Bone marrow (tissue), 2 donors: ENCODE measurements at places on chromosomes 16 and 17.

DNA sequence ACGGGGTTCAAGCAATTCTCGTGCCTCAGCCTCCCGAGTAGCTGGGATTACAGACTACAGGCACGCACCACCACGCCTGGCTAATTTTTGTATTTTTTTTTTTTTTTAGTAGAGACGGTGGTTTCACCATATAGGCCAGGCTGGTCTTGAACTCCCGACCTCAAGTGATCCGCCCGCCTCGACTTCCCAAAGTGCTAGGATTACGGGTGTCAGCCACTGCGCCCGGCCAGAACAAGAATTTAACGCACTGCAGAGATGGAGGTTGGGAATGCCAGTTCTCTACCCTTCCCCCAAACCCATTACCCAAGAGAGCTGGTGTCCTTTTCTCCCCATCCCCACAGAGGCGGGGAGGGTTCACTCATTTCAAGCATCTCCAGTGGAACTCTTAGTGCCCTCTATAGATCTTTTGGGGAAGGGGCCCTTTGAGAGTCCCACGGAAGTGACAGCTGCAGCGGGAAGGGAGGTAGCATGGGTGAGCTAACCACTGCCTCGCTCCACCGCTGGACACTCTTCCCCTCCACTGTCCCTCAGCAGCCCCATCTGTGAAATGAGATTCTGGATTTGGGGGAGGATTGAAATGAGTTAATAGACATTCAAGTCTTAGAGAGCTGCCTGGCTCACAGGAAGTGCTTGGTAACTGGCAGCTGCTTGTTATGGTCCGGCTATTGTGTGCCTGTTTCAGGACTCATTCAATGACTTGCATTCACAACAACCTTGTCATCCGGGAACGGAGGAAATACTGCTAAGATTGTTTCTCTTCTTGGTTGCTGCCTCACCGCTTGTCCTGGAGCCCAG is 3.5 kb upstream of the UBALD2 start:
- DNase-seq = no peak

DNA sequence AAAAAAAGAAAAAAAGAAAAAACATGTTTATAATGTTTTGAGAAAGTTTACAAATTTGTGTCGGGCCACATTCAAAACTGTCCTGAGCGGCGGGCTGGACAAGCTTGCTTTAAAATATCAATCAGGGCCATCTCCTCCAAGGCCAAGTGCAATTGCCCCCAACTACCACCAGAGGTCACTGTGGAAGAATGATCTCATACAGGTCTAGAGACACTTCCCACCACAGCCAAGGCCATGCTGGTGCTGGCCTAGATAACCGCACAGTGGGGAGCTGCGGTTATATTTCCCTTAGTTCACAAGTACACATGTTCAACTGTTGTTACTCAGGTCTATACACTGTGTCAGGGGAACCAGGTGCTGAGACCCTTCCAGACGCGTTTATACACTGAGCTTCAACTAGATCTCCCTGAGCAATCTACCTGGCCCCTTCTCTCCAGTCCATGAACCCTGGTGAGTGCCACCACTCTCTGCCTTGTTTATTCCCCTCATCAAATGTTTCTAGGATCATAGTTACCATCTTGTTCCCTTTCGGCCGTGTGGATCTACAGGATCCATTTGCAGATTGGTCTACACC is 83.8 kb upstream of the CCL2 start:
- DNase-seq = peak; percentile 26

- no peak for DNase-seq
Observed at GRCh38 chr17:40559564-40559916, 5.7 kb downstream of the CCR7 start.

- no peak for DNase-seq
Observed at GRCh38 chr17:8681170-8681949, 50.8 kb upstream of the MYH10 start.

GRCh38 chr17:78611607-78612006 is 34.4 kb upstream of the DNAH17 start:
- DNase-seq = no peak

DNA sequence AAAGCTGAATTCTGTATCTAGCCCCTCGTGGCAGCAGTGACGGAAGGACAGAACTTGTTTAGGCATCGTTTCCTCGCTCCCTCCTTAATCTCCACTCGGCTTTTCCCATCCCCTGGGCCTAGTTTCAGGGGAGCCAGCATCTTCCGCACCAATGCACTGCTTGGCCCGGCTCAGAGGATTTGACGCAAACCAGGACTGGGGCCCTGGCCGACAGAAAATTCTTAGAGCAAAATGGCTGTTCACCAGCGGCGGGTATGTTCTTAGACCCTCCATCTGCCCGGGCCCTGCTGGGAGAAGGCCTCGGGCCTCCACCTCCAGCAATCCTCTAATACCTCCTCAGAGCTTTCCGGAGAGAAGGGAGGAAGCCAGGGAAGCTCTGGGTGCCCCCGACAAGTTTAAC is 54.6 kb downstream of the TBC1D16 start:
- no peak for DNase-seq

GRCh38 chr16:57540387-57540786 is 2.1 kb upstream of the ADGRG5 start:
- DNase-seq = no peak

DNA sequence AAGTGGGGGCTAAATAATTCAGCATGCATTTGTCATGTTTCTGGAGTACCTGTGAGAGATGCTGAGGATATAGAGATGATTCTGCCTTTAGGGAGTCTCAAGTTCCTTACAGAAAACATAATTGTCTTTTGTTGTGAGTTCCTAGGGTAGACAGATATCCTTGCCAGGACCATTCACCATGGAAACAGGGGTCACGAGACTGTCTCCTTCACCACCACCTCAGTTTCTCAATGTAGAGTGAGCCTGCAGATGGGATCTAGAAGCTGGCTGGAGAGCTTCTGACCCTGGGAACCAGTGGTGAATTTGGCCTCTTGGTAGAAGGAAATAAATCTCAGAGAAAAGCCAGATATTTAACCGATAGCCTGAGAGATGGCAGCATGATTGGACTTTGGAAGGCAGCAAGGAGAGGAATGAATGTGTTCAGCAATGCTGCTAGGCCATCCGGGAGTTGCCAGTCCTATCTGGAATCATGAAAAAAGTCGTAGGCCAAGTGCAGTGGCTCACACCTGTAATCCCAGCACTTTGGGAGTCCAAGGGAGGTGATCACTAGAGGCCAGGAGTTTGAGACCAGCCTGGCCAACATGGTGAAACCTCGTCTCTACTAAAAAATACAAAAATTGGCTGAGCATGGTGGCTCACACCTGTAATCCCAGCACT is 7.4 kb upstream of the HDAC5 start:
- DNase-seq = no peak

DNA sequence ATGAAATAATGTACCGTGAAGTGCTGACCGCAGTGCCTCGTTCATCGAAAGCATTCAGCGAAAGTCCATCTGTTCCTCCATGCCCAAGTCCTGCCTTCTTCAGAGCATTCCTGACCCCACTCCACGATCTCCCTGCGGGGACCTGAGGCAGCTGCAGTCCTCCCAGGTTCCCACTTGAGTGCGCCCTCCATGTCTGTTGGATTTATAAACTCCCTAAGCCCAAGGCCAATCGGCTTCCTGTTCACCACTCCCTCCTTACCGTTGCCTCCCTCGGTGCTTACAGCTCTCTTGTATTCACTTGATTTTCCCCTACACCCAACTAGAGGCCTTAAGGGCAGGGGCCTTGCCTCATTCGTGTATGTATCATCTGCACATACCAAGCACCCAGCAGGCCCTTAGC is 2.8 kb downstream of the RAD51D start:
- DNase-seq = no peak

DNA sequence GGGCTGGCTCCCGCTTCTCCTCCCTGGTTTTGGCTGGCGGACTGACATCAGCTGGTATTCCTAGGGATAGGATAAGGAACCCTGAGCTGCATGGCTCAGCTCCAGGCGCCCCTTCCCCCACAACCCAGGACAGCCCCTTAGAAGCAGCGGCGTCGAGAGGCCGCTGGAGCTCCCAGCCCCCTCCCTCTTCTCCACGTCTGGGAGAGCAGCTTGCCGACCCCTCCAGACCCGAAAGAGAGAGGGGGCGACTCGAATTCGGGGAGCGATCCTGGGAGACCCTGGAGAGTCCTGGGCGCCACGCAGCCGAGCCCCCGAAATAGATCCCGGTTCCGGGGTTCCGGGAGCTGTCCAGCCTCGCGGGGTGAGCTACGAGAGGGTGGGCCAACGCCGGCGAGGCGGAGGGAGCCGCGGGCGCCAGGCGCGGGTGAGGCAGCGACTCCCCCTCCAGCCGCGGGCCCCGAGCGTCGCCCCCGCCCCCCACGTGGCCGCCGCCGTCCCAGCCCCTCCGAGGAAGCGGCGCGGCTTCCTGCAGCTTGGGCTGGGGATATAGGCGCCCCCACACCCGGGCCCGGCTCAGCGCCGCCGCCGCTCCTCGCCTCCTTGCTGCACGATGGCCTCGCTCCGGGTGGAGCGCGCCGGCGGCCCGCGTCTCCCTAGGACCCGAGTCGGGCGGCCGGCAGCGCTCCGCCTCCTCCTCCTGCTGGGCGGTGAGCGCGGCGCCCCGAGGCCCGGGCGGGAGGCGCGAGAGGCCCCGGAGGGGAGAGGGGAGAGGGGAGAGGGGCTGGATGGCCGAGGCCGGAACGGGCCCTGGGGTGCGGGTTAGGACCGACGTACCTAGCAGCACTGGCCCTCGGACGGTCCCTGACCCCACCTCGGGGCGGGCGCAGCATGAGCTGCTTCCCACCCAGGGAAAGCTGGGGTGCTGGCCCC is at the start of gene RAMP2:
Gene RAMP2 (plus strand): TSS at position 576 of the 930 bp plus-strand sequence. CDS start 35 bp downstream, at position 611.
- DNase-seq = no peak

- DNase-seq = no peak
Observed at GRCh38 chr16:66620429-66620795, 15.9 kb downstream of the CMTM3 start.

DNA sequence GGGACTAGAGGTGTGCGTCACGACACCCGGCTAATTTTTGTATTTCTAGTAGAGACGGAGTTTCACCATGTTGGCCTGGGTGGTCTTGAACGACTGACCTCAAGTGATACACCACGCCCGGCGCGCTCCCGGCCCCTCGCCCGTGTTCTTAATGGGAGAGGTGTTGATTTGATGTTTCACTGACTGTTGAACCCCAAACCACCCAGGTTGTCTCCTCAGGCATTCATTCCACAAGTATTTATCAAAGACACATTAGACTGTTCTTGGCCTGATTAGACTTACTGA is 1.4 kb downstream of the CENPN start:
- DNase-seq = no peak

GRCh38 chr16:85377388-85378144 is 235.6 kb upstream of the GSE1 start:
- no peak for DNase-seq

DNA sequence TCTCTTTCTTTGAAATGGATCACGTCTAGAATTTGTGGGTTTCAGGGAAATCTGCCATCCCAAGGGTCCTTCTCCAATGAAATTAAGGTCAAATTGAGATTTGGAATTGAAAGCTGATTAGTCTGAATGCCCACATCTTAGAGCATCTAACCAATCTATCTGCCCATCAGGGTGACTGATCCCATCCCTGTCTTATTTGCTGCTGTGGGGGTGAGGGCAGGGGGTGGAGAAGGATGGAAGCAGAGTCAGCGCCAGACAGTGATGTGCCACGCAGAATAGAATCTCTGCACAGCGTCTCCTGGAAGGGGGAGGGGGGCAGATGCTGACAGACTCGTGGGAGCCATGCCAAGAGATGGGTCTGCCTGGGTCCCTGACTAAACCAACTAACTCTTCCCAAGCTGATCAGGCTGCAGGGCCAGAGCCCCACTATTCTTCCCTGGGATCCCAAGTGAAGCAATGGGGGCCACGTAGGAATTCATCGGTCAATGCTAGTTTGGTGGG is 32.1 kb downstream of the CDK5RAP3 start:
- DNase-seq = no peak

- peak; percentile 22 for DNase-seq
Observed at GRCh38 chr17:30921544-30922196, at the start of gene ADAP2. Gene ADAP2, plus strand, starts transcription at chr17:30921945. Its CDS starts 70 bp downstream, at chr17:30922015.

GRCh38 chr17:27644586-27644985 is 13.6 kb downstream of the LGALS9 start:
- DNase-seq = no peak

GRCh38 chr17:37828651-37829124 is 83.8 kb upstream of the HNF1B start:
- no peak for DNase-seq

DNA sequence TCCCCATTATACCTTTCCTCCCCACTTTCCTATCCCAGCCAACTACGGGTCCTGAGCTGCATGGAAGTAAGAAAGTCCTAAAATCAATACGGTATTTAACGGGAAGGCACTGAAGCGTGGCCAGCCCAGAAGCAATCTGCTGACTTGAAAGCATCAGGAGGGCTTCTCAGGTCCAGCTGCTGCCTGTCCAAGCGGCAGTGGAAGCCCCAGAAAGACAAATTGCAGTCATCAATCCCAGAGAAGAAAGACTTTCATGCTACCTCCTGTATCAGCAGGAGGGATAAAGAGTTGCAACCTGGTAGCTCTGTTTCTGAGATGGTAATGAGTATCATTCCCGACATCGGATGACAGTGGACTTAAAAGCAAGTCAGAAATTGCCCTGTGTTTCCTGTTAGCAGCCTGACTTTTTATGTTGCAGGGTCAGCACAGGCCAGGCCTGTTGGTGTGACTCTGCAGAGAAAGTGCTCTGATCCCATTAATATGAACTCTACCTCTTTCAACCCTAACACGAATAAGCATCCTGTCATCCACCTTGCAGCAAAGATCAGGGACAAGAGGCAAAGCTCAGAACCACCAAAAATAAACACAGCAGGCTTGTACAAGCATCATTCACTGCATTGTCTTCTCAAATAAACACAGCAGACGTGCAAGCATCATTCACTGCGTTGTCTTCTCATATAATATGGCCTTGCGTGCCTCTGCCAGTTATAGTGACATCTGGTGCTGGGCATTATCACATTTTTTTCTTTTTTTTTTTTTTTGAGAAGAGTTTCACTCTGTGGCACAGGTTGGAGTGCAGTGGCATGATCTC is 358.6 kb upstream of the CDH11 start:
- DNase-seq = no peak

DNA sequence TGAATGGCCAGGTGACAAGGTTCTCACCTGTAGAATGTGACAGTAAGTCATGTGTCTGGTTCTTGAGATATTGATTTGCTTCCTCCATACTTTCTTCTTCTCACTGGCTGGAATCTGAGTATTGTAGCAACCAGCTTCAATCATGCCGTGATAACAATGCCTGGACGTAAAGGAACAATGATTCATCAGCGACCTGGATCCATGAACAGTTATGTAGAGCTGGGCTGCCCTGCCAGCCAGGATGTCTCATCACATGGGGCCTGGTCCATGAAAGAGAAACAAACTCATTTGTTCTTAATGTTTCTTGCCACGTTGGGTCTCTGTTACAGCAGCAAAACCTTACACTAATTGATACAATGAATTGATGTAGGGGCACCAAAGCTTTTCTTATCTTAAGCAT is 627.2 kb downstream of the TOX3 start:
- DNase-seq = no peak
